ENCODE measurements at places on chromosomes 16 and 17.

DNA sequence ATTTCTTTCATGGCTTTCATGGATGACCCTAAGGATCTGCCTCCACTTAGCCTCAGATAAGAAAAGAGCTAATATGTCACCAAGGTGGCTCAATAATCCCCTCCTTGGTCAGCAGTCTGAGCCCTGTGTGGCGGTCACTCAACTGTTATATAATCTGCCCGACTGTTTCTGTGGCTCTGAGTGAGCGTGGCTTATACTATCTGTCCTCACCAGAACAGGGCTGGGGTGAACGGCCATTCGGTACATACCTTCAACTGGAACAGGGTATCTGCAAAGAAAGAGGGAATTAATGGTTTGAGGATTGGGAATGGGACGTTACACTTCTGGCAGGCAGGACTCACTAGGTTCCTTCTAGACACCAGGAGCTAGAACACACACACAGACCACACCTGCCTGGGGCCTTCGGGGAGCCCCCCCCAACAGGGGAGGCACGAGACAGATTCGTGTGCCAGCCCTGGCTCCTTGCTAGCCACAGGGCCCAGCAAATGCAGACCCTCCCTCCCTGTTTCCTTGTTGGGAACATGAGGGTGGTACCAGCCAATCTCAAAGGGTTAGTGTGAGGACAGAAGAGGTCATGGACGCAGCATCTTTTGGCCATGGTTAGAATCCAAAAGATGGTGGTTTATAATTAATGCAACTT lies 3.7 kb downstream of the CHMP1A start:
- DNase-seq, result no peak

GRCh38 chr16:84999200-84999599 lies 12.1 kb downstream of the ZDHHC7 start:
- no peak for DNase-seq

- peak; percentile 96 for DNase-seq
Measured at GRCh38 chr17:58755577-58756245, at the start of gene PPM1E. TSS of gene PPM1E (plus strand) at chr17:58755854.

DNA sequence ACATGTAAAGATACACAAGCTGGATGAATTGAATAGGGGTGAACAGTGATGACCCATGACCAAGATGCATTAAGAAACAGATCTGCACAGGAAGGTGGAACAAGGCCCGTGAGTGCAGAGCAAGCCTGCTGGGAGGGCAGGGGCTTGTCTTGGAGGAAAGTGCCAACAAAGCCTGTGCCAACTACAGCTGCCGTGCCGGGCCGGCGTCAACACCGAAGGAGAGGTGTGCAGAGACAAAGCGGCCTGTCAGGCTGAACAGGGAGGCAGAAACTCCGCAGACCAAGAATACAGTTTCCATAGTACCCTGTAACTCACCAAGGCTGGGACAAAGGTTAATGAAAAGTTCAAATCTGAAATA lies 46.7 kb downstream of the ANKRD11 start:
- no peak for DNase-seq

DNA sequence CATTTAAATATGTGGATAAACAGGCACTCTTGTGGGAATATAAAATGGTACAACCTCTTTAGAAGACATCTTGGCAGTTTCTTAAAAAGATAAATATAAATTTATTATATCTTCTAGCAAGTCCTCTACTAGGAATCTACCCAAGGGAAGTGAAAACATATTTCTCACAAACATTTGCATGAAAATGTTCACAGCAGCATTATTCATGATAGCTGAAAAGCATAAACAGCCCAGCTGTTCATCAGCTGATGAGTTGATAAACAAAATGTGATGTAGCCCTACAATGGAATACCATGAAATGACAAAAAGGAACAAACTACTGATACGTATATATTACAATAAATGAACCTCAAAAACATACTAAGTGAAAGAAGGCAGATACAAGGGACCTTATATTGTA lies 12.0 kb downstream of the DGKE start:
- DNase-seq, result no peak

- no peak for DNase-seq
Measured at GRCh38 chr17:20092973-20093626, 83.9 kb downstream of the SPECC1 start.

- DNase-seq, result no peak
Measured at GRCh38 chr16:67924140-67924906, 7.3 kb downstream of the CTRL start.

DNA sequence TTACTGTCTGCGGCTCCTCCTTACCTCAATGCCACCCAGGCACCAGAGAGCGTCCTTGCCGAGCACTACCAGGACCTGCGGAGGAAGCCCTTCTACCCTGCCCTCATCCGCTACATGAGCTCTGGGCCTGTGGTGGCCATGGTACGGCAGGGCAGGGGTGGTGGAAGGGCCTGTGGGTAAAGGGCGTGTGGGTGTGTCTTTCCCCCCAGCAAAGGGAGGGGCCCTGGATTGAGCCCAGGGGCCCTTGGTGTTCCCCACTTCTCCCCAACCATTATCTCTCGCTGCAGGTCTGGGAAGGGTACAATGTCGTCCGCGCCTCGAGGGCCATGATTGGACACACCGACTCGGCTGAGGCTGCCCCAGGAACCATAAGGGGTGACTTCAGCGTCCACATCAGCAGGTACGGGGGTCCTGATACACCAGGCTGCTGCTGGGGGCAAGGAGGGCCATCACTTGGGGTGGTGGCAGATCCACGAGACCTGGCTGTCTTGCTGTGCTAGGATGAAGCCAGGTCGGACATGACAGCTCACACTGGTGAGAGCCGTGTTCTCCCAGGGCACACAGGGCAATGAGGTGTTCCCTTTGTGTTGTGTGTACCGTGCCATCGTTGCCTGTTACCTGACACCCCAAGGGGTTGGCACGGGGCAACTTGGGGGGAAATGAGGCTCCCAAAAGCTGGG lies 2.2 kb upstream of the DECR2 start:
- no peak for DNase-seq

- DNase-seq, result no peak
Measured at GRCh38 chr16:82242201-82242600, 72.2 kb upstream of the MPHOSPH6 start.

DNA sequence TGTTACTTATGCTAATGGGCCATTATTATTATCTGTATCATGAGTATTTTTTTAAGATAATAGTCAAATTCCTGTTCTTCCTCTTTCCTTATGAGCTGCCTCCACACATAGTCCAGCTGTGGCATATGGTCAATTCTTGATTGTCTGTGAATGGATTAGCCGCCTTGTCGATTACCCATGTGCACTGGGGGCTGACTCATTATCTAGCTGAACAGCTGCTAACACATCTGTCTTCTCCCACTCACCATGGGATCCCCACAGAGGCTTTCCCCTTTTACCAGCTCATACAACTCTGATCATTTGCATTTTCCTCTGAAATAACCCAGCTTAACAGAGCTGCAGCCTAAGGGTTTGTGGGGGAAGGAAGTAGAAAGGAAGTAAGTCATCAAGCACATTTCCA lies 915.0 kb downstream of the CDH11 start:
- no peak for DNase-seq

DNA sequence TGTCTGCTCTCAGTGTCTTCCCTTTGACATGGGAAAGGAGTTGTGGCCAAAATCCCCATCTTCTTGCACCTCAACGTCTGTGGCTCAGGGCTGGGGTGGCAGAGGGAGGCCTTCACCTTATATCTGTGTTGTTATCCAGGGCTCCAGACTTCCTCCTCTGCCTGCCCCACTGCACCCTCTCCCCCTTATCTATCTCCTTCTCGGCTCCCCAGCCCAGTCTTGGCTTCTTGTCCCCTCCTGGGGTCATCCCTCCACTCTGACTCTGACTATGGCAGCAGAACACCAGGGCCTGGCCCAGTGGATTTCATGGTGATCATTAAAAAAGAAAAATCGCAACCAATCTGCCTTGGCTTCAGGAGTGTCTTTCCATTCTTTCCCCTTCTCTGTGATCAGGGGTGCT lies 918 bp upstream of the MRM1 start:
- DNase-seq, result no peak

DNA sequence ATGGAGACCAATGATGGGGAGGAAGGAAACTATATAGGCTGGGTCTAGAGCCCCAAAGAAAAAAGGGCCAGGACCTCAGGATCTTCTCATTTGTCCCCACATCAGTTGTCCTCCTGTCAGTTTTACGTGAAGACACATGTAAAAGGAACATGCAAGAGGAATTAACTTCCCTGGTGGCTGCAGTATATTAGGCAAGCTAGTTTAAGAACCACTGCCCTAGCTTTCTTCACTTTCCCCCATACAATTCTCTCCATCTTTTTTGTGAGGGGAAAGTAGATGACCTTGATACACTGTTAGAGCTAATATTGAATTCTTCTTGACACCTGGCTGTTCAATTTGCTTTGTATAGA lies 2.3 kb downstream of the MAP3K3 start:
- no peak for DNase-seq

- DNase-seq, result no peak
Measured at GRCh38 chr16:22262460-22262859, 34.7 kb upstream of the POLR3E start.

- DNase-seq, result peak; percentile 44
Measured at GRCh38 chr16:68902003-68902968, 59.0 kb downstream of the TANGO6 start.

GRCh38 chr17:34095106-34095505 lies 160.0 kb upstream of the CCL2 start:
- no peak for DNase-seq

GRCh38 chr16:54673313-54673712 lies 257.4 kb upstream of the IRX5 start:
- DNase-seq, result no peak

GRCh38 chr16:21659124-21659523 lies 4.6 kb upstream of the OTOA start:
- no peak for DNase-seq

DNA sequence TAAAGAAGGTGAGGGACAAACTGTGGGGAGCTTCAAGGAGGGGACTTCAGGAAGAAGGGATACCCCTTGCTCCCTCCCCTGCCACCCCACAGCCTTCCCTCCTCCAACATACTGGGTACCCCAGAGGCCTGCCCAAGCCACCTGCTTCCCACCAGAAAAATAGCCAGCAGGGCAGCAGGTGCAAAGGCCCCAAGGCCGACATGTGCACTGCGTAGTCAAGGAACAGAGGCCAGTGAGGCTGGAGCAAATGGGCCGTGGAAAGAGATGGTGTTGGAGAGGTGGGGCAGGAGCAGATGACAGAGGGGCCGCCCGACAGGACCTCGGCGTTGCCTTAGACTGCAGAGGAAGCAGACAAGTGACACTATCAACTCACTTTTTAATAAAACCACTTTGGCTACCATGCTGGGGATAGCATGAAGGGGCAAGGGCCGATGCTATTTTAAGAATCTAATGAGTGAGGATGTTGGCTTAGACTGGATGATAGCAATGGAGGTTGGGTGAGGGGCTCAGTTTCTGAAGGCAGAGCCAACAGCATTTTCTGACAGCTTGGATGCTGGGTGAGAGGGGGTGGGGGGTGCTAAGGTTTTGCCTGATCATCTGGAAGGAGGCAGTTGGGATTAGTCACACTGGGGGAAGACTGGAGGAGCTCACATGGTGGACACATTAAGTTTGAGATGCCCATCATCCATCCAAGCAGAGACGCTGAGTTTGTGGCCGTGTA lies 72.8 kb upstream of the TOB1 start:
- DNase-seq, result no peak

- DNase-seq, result no peak
Measured at GRCh38 chr17:71251276-71251675, 869.5 kb upstream of the SOX9 start.

DNA sequence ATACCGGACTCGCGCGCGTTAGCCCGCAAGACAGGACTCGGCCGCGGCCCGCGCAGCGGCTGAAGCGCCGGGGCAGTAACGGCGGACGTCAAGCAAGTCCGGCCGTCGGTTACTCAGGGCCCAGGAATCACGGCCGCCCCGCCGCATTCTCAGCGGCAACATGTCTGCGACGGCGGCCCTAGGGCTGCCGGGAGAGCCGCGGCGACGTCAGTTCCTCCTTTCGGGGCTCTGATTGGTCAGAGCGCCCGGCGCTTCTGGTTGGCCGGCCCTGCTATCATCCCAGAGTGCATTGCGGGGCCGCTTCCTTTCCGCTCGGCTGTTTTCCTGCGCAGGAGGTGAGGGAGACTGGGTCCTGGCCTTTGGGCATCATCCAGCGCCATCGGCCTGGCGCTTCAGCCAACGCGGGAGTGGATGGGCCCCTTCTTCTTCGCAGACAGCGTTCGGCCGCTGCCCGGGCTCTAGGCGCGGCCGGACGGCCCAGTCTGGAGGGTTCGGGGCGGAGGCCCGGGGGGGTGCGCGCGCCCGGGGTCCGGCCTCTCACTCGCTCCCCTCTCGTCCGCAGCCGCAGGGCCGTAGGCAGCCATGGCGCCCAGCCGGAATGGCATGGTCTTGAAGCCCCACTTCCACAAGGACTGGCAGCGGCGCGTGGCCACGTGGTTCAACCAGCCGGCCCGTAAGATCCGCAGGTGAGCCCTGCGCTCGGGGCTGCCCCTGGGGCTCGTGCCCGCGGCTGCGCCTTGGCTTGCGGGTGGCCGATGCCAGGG lies at the start of gene RPL13:
Gene RPL13 (plus strand): TSS at position 305 of the 764 bp plus-strand sequence. CDS start 278 bp downstream, at position 583.
- peak; percentile 98 for DNase-seq

DNA sequence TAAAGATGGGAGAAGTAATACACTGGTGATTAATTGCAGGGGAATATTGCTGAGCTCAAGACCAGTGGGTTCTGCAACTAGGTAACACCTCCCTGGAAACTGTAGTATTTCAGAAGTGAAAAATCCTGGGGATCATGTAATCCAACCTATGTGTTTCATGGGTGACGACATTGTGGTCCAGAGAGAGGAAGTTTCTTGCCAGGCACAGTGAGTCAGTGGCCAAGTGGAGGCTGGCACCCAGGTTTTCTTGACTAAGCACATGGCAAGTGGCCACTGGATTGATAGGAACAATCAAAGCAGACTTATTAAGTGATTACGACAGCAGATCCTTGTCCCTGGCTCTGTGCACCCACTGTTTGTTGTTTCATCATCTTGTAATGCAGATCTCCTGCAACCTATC lies 14.6 kb upstream of the CIITA start:
- DNase-seq, result no peak

- DNase-seq, result no peak
Measured at GRCh38 chr16:88773812-88774291, 11.2 kb downstream of the PIEZO1 start.

DNA sequence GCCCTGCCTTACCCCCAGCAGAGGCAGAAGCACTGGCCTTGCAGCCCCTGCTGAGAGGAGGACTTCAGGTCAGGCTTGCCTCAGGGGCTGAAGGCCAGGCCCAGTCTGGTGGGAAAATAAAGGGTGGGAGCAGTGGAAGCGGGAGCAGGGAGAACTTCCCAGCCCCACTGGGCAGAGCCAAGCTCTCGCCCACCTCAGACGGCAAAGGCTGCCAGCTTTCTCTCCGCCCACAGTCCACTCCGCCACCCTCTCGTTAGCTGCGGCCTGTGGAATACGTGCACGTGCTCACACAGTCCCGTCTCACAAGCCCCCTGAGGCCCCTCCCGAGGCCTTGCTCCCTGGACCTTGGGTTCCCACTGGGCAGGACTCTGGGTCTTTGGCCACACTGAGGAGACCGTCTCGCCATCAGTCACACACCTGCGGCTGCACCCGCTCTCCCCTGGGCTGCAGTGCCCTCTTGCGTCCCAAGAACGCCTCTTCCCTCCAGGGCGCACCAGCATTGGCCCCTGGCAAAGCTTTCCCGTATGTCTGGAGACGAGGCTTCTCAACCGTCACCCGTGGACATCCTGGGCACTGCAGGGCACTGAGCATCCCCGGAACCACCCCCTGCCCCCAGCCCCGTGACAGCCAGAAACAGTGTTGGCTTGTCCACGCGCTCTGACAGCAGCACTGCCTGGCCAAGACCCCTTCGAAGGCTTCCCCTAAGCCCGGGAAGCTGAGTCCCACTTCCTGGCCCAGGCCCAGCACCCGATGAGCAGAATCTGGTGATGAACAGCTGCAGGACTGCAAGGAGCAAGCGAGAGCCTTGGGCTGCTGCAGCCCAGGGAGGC lies 8.3 kb downstream of the MRPL28 start:
- peak; percentile 97 for DNase-seq
